ENCODE measurements at places on chromosomes 6 and 20.
A peak's percentile ranks its signal among the peaks of the same experiment; 100 is the strongest.

- DNase-seq, result no peak
Observed at GRCh38 chr6:7802662-7803061, 76.8 kb downstream of the BMP6 start.

DNA sequence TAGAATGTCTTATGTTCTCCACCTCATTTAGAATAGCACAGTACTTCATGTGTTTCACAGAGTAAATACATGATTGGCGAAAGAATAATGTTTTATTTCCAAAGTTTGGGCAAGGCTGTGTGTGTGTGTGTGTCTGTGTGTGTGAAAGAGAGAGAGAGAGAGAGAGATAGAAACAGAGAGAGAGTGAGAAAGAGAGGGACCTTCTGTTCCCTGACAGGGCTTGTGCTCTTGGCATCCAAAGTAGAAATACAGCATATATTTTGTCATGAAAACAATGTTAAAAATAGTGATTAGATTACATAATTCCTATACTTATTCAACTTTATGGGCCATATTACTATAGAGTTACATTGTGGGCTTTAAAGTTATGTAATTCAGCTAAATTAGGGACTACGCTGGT lies 201.2 kb downstream of the KIF6 start:
- DNase-seq, result no peak

GRCh38 chr6:142946181-142946923 lies 1.4 kb upstream of the HIVEP2 start:
- DNase-seq, result peak; percentile 92

DNA sequence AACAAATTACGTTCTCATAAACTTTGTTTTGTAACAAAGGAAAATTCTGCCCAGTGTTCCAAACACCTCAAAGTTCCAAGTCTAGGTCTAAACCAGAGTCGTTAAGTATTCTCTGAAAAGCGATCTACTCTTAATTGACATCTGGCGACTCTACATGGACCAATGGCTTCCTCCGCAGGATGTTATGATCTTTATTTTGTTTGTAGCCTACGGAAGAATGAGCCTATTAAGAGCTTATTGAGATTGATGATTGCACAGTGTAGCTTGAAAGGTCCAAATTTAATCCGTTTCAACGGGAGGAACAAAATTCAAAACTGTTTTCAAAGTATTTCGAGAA lies 61.1 kb downstream of the FAM217A start:
- DNase-seq, result no peak

DNA sequence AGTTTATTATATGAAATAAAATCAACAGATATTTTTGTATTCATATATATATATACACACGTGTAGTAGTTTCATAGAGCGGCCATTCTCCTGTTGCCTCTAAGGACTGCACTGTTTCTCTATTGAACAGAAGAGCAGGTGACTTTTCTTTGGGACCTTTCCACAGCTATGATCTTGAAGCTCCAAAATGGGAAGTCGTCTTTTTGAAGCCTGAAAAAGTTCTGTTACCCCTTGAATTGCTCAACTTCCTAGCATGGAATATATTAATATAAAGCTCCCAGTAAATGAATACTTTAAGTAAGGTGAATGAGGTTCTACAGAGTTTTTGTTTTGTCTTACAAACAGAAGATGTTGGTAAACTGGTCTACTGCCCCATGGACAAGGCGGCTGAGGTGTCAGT lies 42.2 kb upstream of the ADTRP start:
- no peak for DNase-seq

GRCh38 chr6:28485482-28485881 lies 30.1 kb downstream of the GPX6 start:
- no peak for DNase-seq

DNA sequence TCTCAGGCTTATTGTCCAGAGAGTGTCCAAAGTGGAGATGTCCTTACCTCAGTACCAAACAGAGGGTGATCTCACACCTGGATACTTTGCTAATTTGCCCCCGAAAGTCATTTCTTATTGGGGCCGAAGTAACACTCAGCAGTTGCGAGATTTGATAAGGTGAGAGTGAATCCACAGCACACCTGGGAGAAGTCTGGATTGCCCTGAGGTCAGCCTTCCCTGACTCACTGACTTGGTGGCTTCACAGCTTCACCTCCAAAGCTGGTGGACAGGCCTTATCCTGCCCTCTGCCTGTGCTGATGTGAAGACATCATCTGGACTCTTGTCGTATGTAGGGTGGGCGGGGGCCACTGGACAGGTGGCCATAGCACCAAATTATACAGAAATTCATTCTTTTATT lies 101.9 kb upstream of the ARMC2 start:
- no peak for DNase-seq

- DNase-seq, result no peak
Observed at GRCh38 chr6:144186817-144187625, 36.7 kb downstream of the STX11 start.

GRCh38 chr20:10505827-10506226 lies 70.7 kb downstream of the SLX4IP start:
- no peak for DNase-seq
